ENCODE measurements at places on chromosomes 13 and 19.

- DNase-seq = peak; percentile 4
Measured at GRCh38 chr19:19342086-19343015, 21.7 kb downstream of the MAU2 start.

DNA sequence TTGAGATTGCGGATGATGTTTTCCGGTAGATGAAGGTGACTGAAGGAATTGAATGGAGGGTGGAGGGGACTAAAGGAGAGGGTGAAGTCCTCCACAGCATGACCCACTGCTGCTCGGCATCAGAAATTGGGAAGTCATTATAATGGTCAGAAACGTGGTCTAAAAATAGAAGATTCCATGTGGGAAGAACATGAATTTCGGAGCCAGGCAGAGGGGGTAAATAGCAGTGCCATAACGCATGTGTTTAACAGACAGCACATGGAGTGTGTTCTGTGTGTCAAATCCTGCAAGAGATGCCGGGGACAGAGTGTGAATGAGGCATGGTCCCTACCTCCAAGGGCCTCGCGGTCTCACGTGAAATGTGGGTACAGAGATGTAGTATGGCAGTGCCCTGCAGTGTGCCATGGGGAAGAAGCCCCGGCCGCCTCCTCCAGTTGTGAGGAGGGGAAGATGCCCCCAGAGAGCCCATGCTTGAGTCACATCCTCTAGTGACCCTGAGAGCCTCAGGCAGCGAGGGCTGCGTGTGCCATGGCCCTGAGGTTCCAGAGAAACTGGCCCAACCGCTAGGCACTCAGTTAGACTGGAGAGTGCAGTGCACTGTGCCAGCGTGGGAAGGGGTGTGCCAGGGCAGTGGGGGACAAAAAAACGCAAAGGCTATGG, 106.1 kb downstream of the COL4A2 start:
- no peak for DNase-seq

- DNase-seq = no peak
Measured at GRCh38 chr13:107296804-107297203, 728.9 kb upstream of the ARGLU1 start.

DNA sequence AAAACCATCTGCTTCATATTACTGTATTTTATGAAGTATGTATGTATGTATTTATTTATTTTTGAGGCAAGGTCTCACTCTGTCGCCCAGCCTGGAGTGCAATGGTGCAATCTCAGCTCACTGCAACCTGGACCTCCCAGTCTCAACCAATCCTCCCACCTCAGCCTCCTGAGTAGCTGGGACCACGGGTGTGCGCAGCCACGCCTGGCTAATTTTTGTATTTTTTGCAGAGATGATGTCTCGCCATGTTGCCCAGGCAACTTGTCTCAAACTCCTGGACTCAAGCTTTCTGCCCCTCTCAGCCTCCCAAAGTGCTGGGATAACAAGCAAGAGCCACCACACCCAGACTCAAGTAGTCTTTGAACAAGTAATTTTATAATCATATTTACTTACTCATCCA, 5.5 kb downstream of the KATNAL1 start:
- peak; percentile 21 for DNase-seq

DNA sequence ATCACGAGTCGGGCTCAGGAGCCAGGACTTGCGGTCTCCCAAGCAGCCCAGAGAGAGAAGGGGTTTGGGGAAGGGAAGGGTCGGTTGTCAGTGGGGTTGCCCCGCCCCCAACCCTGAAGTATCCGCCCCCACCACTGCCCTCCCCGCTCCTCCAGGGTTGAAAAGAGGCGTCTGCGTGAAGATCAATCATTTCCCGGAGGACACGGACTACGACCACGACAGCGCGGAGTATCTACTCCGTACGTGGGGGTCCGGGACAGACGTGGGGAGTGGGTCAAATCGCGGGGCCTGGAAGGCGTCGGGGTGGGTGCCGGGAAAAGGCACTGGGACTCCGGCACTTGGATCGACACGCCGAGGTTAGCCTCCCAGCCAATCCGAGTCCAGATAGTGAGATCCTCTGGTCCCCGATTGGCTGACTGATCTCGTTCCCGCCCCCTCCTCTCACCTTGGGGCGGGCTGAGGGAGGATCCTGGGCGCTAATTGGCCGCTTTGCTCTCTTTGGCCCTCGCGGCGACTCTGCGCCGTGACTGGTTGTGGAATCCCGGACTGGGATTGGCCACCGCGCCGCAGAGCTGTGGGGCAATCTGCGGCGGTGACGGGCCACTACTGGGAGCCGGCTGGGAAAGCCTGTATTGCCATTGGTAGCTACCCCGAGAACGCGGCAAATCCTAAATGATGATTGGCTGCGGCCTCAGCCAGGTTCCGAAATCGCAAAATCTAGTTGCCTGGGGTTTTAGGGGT, 13.3 kb upstream of the CACNG6 start:
- DNase-seq = no peak

- DNase-seq = no peak
Measured at GRCh38 chr13:29940715-29941114, 90.3 kb upstream of the UBL3 start.

DNA sequence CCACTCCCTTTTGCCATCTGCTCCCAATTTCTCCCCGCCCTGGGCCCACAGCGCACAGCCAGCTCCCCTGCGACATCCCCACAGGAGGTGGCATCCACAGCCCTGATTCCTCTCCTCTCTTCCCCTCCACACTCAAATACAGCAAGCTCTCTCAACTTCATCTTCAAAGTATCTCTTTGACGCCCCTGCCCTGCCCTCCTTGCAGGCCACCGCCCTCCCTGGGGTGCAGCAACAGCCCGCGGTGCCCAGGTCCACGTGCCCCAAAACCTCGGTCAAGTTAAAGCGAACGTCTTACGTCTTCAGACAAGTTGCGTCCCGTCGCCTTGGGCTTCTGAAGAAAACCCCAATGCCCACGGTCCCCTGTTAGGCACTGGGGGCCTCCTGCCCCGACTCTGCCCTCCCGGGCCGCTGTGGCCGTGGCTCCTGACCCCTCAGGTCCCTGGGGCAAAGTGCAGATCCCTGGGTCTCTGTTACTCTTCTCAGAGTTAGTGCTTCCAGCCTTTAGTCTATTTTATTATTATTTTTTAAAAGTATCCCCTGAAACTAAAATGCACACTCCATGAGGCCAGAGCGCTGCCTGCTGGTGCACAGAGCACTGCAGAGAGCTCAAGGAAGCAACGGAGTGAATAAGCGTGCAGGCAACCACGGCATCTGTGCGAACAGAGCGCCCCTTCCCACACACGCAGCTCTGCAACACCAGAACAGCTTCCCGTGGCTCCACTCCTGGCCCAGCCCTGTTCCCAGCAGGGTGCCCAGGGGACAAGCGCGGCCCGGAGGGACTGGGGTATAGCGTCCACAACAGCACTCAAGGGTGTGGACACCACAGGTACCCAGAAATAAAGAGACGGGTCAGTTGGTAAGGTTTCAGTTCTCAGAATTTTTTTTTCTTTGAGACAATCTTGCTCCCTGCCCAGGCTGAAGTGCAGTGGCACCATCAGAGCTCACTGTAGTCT, 26.4 kb downstream of the IL17D start:
- DNase-seq = no peak

DNA sequence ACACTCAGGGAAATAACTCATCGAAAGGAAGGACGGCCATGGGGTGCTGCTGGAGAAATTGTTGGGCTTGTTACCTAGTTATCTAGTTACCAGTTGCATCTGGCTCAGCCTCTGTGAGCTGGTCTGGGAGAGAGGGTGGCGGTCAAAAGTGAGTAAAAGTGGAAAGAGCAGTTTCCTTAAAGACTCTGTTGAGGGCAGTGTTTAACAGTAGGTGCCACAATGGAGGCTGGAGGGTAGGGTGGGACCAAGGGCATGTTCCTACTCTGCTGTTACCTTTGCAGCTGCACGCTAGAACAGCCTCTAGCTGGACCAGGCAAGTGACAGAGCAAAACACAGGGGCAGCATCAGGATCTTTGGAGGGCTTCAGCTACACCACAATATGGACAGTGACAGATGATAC, 228.8 kb upstream of the STARD13 start:
- no peak for DNase-seq

DNA sequence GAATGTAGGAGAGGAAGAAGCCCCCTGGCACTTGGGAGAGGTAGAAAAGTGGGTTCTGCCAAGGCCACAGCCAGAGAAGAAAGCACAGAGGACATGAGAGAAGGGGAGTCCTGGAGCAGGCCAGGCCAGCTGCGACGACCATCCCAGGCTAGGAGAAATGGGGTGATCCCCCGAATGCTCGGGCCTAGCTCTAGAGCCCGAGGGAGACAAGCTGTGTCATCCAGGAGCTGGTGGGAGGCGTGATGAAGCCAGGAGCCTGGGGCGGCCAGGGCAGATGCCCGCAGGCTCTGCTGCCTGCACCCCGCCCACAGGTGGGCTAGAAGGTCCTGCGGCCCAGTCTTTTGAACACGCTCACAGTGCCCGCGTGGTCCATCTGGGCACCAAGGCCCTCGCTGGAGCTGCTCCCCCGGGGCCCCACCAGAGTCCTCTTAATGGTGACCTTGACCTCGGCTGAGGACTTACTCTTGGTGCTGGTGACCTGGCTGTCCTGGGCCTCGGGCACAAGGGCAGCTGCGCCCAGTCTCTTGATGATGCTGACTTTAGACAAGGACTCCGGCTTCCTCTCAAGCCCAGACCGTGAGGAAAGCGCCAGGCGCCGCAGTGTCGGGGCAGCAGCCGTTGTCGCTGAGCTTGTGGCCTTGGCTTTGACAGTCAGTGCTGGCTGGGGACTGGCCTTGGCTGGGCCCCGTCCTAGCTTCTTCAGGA, 26.5 kb downstream of the C19orf47 start:
- no peak for DNase-seq

- DNase-seq = no peak
Measured at GRCh38 chr13:21486322-21486721, 27.2 kb upstream of the ZDHHC20 start.

GRCh38 chr13:72284791-72285190, 417.8 kb upstream of the DACH1 start:
- DNase-seq = no peak

- DNase-seq = no peak
Measured at GRCh38 chr13:114081761-114082681, 50.4 kb downstream of the RASA3 start.

GRCh38 chr19:51122112-51122981, 2.4 kb upstream of the SIGLEC9 start:
- DNase-seq = no peak

Data from DMS153 (cell line).